ENCODE measurements at places on chromosomes 3 and 15. TPM values are rescaled to one million over a fixed set of nuclear protein-coding genes. Genes with fewer than 3 reads are reported as not detected.

- DNase-seq = no peak
Measured at GRCh38 chr3:11734-12133, 184.8 kb upstream of the CHL1 start.

- DNase-seq = no peak
Measured at GRCh38 chr3:9898467-9899241, 4.0 kb upstream of the IL17RE start.

- DNase-seq = no peak
Measured at GRCh38 chr3:66527246-66527645, 26.4 kb upstream of the LRIG1 start.

DNA sequence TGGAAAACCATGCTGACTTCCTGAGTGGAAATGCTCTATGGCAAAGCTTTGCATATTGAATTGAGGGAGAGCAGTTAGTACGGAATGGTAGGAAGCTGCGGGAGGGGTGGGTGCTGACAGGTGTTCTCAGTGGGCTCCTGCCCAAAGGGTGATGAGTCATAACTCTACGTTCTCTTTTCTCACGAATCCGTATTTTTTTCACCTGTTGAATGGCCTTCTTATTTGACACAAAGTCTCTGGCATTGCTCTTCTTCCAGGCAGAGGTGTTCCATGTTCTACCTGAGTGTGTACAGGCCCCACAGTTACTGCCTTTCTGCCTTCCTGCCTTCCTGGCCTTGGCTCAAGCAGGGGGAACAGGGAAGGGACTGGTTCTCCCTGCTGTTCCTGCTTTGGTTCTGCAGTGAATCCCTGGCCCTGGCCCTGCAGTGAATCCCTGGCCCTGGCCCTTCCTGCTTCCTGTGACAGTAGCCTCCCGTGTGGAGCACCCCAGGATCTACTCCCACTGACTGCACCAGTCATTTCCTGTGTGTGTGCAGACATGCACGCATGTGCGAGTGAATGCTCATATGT lies 31.9 kb downstream of the TRAK1 start:
- no peak for DNase-seq

GRCh38 chr3:194107107-194107506 lies 28.8 kb upstream of the HES1 start:
- DNase-seq = no peak

DNA sequence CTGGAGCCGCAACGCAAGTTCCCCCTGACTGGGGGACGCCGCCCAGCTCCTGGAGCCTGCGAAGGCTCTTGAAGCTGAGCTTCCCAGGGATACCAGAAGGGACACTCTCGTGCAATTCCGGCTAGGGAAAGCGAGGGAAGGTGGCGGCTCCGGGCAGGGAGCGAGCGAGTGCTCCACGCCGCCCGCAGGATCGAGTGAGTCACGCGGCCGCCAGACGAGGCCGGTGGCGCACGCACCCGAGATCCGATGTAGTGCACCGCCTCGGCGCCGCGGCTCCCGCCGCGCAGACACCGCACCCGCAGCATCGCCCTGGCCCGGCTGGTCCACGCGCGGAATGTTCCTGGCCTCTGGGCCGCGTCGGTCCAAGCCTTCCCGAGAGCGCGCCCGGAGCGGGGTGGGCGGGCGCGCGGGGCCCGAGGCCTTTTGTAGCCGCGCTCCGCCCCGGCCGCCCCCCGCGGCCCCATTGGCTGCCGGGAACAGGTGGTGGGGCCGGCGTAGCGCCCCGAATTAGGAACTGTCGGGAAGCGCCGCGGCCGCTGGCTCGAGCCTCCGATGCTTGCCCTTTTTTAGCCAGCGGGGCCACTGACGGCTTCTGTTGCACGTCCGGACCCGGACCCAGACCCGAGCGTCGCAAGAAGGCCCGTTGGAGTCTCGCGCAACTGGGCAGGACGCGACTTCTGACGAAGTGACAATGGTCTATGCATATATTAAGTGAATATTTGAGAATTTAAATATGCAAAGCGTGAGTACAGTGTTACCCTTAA lies at the start of gene GATM:
Gene GATM (minus strand): TSS at position 396 of the 764 bp plus-strand sequence. CDS start 91 bp downstream, at position 305.
- DNase-seq = peak; percentile 77

DNA sequence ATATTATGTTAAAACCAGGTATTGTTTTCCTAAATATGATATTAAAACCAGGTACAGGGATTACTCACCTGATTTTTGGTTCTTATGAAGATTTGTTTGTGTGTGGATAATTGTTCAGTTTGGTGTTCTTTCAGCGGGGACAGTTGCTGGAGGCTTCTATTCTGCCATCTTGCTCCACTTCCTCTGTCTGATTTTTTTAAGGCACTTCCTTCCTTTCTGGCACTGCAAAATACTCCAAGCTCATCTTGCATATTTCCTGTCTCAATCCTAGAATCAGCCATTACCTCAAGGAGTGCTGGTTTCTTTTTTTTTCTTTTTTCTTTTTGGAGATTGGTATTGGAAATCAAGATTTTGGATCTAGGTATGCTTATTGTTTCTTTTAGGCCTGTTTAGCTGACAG lies 229.9 kb downstream of the SV2B start:
- DNase-seq = no peak

DNA sequence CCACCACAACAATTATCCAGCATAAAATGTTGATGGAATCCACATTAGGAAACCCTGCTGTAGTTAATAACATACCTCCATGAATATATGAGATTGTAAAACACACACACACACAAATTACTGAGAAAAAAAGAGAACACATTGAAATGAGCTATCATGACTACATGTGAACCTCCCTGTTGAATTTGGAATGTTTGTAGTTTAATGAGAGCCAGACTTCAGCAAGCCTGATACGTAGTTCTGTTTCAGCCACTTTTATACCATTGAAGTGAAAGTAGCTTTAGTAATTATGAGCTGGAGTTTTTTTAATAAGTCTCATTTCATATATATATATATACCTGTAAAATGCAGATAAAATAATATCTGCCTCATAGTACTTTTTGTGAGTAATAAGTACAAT lies 1146.4 kb downstream of the NAALADL2 start:
- DNase-seq = no peak

DNA sequence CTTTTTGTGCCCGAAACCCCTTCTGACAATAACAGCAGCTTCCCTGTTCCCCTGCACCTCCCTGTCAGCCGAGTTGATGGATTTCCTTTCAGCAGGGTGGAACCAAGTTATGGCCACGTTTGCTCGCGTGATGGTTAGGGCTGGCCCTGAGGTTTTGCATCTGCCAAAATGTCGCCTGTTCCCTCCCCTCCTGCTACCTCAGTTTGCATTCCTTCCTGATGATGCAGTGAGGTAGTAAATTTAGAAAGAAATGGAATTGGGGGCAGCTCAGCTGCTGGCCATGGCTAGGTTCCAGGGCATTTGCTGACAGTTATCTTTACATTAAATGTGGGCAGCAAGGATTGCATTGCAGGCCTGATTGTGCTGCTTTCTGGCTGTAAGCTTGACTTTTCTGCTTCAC lies 13.2 kb downstream of the LIMD1 start:
- DNase-seq = no peak

- no peak for DNase-seq
Measured at GRCh38 chr3:59580499-59580898, 530.7 kb upstream of the CFAP20DC start.

GRCh38 chr3:53544357-53544756 lies 49.9 kb downstream of the CACNA1D start:
- peak; percentile 1 for DNase-seq

GRCh38 chr3:140384876-140385275 lies 293.0 kb upstream of the TRIM42 start:
- DNase-seq = no peak

GRCh38 chr15:74414603-74415338 lies 19.0 kb downstream of the SEMA7A start:
- DNase-seq = no peak

DNA sequence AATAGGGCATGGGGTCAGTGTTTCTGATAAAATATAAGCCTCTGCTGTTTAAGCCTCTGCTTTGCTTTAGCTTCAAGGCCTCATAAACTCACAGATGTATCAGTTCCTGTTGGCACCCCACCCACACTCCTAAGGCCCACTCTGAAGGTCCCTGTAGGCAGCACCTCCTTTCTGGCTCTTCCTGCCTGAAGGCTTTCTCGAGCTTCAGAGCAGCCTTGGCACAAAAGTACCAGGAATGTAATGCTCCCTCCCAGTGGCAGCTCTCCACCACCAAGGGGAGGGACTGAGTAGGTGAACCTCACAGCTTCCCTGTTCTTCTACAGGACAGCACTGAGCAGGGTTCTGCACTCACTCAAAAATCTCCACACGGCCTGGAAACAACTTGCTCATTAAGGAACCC lies 102.2 kb downstream of the ABHD5 start:
- DNase-seq = no peak

DNA sequence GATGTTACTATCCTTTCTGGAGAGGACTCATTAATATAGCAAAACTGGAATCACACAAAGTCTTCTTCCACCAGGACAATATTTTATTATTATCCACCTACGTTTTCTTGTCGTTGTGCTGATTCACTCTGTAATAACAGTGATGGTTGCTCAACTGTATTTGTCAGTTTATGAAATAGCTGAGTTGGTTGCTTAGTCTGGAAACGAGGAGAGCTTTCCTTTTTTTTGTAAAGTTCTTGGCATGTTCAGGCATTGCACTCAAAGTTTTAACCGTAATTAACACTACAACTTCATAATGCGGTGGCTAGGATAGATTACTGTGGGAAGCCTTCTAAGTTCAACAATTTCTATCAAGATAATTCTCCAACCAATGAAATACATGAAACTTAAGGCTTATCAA lies 131.2 kb downstream of the RAP2B start:
- no peak for DNase-seq

DNA sequence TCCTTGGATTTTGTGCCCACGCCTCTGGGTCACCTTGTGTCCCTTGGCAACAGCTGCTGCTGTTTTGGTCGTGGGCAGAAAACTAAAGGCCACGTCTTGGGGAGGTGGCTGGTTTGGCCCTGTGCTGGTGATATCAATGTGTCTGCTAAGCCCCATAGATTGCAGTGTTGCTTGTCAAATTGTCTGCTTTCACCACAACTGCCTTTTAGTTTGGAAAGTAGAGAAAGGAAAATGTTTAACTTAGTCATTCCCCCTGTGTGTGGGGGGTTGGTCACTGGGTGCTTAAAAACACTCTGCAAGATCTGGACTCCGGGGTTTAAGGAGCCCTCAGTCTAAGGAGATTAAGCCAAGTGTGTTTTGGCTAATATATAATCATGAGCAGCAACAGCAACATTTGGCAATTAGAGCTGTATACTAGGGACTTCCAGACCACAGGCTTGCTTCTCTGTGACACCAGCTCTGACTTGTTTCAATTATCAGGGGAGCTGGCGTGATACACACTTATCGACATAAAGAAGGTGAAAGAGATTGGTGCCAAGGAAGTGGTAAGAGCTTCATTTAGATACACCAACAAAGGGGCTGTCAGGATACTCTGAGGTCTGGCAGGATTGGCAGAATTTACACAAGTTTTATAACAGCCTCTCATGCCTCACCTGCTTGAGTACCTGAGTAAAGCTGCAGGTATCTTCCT lies 3.5 kb downstream of the SMAD3 start:
- peak; percentile 64 for DNase-seq

DNA sequence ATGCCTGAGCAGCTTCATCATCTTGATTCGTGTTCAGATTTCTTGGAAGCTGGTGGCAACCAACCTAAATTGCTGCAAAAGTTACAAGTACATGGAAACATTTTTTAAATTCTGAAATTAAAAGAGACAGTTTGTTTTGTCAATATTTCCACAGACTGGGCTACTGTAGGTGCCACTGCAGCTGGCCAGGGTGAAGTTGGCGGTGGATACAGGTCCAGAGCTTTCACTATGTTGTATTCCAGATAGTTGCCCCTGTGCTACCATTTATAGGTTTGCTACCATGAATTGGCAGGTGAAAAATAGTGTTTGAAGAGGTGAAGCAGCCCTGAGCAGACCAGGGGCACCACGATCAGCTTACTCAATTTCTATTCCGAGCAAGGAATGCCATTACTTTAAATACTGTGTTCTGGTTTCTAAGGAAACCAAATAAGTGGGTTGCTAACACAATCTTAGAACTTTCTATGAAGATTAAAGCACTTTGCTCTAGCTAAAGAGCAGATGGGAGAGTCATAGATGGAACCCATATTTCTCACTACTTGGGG lies 21.2 kb upstream of the SHC4 start:
- DNase-seq = no peak

GRCh38 chr3:179768080-179768479 lies 115.2 kb downstream of the USP13 start:
- peak; percentile 70 for DNase-seq

DNA sequence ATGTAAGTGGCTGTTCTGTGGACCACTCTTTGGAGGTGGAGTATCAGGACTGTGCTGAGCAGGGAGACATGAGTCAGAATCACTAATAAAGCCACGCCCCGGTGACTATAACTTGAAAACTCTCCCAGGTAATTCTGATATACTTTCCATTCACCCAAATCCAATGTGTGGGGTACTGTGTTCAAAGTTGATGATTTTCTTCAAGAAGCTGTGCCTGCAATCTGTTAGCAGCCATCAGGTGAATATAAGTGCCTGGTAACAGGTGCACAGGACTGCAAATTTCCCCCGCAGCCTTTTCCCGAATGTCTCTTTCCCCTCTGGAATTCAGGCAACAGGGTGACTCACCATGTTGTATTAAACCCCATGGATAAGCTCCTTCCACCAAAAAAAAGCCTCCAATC lies 17.0 kb downstream of the MAGI1 start:
- DNase-seq = peak; percentile 29

DNA sequence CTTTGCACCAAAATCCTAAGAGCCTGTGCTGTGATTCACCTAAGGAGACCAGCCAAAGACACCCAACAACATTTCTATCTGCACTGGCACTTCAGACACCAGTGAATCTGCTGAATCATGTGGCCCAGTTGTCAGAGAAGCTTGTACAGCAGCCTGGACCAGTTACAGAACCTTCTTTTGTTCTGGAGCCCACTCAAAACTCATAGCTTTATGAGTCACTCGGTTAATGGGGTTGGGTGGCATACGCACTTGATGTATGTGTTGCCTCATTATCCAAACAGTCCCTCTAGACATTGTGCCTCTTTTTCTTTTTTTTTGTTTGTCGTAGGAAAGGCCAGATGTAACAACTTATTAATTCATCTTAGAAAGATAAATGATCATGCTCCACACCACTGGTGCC lies 25.6 kb upstream of the GOLGA6L2 start:
- DNase-seq = peak; percentile 39

DNA sequence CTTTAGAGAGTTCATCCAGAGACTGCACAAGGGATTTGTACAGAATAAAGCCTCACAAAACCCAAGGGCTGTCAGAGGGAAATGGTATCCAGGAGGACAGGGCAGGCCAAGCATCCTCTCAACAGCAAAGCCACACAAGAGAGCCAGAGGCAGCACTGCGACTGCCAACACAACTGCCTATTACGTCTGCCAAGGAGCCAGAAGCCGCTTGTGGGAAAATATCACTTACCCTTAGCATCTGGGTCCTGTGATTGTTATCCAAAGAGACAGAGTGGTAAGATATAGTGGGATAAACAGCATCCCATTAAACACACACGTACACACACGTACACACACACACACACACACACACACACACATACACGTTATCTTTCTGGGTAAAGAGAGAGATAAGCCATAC lies 618.3 kb upstream of the AGTR1 start:
- DNase-seq = no peak

GRCh38 chr3:184082465-184082864 lies 14.4 kb upstream of the HTR3E start:
- DNase-seq = no peak

The WDR6 gene
- 38.0 TPM for total RNA-seq

The CYP1A2 gene
- not detected for total RNA-seq

The GP9 gene
- not detected for total RNA-seq

The GLCE gene
- total RNA-seq = 31.8 TPM

The INSYN1 gene
- not detected for total RNA-seq

The B3GALNT1 gene
- 11.9 TPM for total RNA-seq

All from Caki2 (cell line).